Endothelial cell (in vitro differentiated cells): ENCODE measurements at places on chromosomes 12 and 14. TPM values are rescaled to one million over a fixed set of nuclear protein-coding genes. Genes with fewer than 3 reads are reported as not detected.

Gene DBX2
- total RNA-seq, result not detected

Gene NRIP2
- total RNA-seq, result 0.13 TPM

Gene TSPAN11
- 3.6 TPM for total RNA-seq

Gene FIGNL2
- 42.0 TPM for total RNA-seq

Gene PLEKHA5
- total RNA-seq, result 30.2 TPM

Gene CFAP251
- 0.80 TPM for total RNA-seq

Gene TAS2R9
- not detected for total RNA-seq

Gene HOXC4
- not detected for total RNA-seq

Gene IGFBP6
- total RNA-seq, result 21.1 TPM

Gene SETD1B
- total RNA-seq, result 25.3 TPM

Gene CRIP1
- total RNA-seq, result 2.5 TPM

Gene LRP6
- total RNA-seq, result 82.9 TPM

Gene RD3L
- not detected for total RNA-seq

Gene VWF
- 56.0 TPM for total RNA-seq

Gene ENTPD5
- total RNA-seq, result 16.0 TPM

Gene WNT1
- not detected for total RNA-seq

Gene TGFB3
- total RNA-seq, result 1.5 TPM

Gene PRICKLE1
- total RNA-seq, result 15.6 TPM

Gene FAIM2
- total RNA-seq, result not detected

Gene ASPG
- 1.2 TPM for total RNA-seq

Gene CMKLR1
- total RNA-seq, result 0.51 TPM

Gene CHGA
- 0.67 TPM for total RNA-seq

Gene KRT78
- not detected for total RNA-seq

Gene KLRG1
- 2.1 TPM for total RNA-seq

Gene GAS2L3
- total RNA-seq, result 55.6 TPM

Gene MORN3
- total RNA-seq, result 1.2 TPM

Gene KRT3
- total RNA-seq, result not detected

Gene RDH16
- total RNA-seq, result 0.82 TPM

Gene CBX5
- total RNA-seq, result 173 TPM

Gene DAO
- total RNA-seq, result 0.41 TPM

Gene MYH6
- 1.6 TPM for total RNA-seq

Gene LRRK2
- total RNA-seq, result 0.26 TPM

Gene HPD
- not detected for total RNA-seq

Gene GNPNAT1
- 12.0 TPM for total RNA-seq

Gene GPX2
- total RNA-seq, result not detected

Gene ZC2HC1C
- total RNA-seq, result 1.6 TPM

Gene PELI2
- 40.6 TPM for total RNA-seq

Gene PZP
- total RNA-seq, result 2.2 TPM

Gene NEMF
- total RNA-seq, result 55.5 TPM

Gene SYNE3
- 0.62 TPM for total RNA-seq

Gene OLR1
- total RNA-seq, result not detected

Gene TULP3
- 49.4 TPM for total RNA-seq

Gene CSRP2
- total RNA-seq, result 185 TPM

Gene NID2
- total RNA-seq, result 80.8 TPM

Gene NPAS3
- 1.6 TPM for total RNA-seq

Gene CHST11
- total RNA-seq, result 11.8 TPM

Gene SLC10A1
- not detected for total RNA-seq

Gene ESR2
- total RNA-seq, result not detected

Gene NANOG
- total RNA-seq, result 4.5 TPM

Gene TPH2
- 0.10 TPM for total RNA-seq
